ENCODE measurements at places on chromosomes 1 and 21.
A peak's percentile ranks its signal among the peaks of the same experiment; 100 is the strongest.

GRCh38 chr1:180571832-180572636 is 13.3 kb downstream of the OVAAL start:
- DNase-seq: no peak

DNA sequence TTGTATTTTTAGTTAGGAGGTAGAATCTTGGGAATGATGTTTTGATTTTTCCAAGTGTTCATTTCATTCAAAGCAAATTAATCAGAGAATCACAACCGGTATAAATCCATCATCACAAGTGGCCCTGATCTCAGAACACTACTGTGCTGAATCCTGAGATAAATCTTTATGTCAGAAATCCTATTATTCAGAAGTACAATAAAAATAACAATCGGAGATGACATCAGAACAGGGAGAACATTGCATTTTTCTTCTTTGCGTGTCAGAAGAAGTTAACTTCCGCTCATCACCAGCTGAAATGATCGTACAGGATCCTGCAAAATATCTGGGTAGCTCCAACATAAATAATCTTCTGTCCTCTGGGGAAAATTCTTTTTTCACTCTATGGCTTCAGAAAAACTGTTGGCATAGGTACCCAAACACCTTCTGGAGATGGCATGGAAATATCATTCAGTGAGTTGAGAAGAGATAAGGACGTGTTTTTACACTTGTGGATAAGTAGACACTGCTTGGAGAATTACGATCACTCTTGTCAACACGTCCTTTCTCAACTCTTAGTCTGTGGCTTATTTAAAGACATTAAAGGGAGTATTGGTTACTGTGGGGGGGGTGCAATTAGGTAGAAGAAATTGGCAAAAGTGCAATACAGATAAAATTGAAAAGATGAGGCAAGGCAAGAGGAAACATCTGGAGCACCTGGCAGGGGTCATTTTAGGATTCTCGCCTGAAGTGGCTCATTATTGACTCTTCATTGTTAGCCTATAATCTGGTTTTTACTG is 46.9 kb upstream of the SMYD2 start:
- DNase-seq: peak; percentile 97

DNA sequence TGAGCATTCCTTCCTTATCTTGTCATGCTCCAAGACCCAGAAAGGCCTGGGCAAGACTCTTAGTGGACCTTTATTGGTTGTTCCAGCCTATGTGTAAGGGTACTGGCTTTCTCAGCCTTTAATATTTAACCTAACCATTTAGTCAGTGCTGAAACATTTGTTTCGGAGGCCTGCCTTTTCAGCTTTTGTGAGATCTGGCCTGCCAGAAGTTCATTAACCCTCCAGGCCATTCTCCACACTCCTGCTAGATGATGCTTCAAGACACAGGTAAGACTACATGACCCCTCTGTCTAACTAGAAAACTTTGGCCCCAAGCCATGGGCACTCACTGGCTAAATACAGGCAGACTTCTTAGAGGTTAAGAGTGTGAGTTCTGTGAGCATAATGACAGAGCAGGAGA is 138.4 kb upstream of the ZP4 start:
- DNase-seq: no peak

- no peak for DNase-seq
These were observed 106.8 kb upstream of the CACHD1 start for GRCh38 chr1:64363111-64363510.

DNA sequence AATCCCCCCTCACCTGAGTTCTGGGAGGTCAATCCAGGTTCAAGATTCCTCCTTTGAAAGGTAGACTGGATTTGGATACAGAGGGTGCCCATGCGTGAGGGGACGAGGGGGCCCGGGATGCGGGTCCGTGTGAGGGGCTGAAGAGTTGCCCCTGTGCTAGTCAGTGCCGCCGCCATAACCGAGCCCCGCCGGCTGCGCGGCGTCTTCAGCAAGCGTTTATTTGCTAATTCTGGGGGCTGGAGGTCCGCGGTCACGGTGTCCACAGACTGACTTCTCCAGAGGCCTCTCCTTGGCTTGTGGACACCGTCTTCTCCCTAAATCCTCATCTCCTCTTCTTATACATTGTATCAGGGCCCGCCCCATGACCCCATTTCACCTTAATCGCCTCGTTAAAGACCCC is 20.9 kb upstream of the SAMD11 start:
- no peak for DNase-seq

- DNase-seq: no peak
These were observed 45.6 kb downstream of the DDX20 start for GRCh38 chr1:111801071-111801850.

- DNase-seq: peak; percentile 51
These were observed 657 bp upstream of the LIN9 start for GRCh38 chr1:226309398-226310244.

DNA sequence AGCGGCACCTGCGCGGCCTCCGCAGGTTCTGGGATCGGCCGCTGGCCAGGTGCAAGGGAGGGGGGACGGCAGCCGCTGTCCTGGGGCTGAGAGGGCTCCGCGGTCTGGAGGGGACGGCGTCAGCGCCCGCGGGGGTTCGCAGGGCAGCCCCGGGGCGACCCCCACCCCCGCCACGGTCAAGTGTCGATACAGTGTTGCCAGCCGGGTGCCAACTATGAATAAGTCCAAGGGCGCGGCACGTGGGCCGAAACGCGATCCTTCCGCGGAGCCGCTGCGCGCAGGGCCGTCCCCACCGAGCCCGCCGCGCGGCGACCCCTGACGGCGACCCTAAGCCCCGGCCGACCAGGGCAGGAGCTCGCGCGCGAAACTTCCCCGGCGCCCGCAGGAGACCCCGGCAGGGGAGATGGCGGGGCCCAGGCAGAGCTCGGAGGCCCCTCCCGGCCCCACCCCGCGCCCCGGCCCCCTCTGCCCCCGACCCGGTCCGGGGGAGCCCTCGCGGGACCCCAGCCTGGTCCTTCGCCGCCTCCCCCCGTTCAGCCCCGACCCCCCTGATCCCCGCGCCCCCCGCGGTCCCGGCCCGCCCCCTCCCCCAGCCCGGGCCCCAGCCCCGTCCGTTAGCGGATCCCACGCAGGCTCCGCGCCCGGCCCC is 586 bp upstream of the AGPAT3 start:
- DNase-seq: no peak

DNA sequence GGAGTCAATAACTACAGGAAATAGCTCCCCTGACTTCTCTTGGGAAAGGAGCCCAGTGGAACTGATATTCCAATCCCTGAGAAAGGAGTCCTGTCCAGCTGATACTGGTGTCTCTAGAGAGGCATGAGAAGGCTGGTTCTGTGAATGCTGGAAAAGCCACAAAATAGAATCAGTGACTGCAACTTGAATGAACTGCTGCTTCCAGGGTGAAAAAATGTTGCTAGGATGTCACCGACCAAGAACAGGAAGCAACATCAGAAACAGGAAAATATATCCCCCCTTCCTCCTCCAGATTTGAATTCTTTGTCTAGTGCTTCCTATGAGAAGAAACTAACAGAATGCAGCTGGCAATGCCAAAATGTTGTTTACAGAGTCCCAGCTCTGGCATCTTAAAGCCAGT is 269.3 kb upstream of the LYPLAL1 start:
- no peak for DNase-seq

DNA sequence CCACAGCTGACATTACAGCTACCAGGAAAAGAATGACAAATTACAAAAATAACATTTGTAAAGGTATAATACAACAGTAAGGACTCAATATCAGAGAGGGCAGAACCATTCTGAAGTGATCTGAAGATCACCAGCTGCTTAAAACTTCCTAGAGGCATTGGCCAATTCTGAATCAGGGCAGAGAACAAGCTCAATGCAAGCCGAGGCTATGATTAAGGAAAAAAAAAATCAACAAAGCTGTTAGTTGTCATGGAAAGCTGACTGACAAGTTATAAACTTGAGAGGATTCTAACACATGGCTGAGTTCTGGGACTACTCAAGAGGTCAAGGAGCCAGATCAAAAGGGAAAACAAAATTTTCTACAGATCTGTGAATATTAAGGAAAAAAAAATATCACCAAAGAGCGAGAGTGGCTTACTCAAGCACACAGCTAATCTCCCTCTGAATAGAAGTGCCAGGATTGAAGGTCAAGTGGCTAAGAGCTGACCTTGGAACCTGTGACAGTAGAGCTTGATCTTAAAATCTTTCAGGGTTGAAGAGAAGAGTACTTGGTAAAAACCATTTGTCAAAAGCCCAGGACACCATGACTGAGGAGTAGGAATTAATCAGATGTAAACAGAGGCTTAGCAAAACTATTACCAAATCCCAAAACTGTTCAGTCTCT is 383.4 kb downstream of the USP25 start:
- no peak for DNase-seq

- DNase-seq: peak; percentile 1
These were observed 1.3 kb downstream of the TGFBR3 start for GRCh38 chr1:91884459-91885212.

- peak; percentile 62 for DNase-seq
These were observed 18.2 kb upstream of the FCGR2A start for GRCh38 chr1:161486806-161487741.

DNA sequence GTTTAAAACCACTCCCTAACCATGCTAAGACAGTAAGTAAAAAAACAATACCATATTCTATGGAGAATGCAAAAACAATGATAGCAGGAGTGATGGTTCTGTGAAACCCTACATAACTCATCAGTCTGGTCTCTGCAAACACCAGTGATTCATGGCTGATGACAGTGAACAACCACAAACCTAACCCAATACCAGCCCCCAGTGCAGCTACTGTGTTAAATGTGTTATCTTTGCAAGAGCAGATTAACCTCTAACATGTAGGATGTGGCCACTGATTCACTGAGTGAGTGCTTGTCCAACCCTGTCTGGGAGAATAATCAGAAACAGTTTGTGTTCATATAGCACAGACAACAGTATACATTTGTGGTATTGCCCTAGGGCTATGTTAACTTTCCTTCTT is 100.2 kb upstream of the COG2 start:
- DNase-seq: no peak

- DNase-seq: no peak
These were observed 633.5 kb downstream of the PTPRU start for GRCh38 chr1:29869802-29870201.

DNA sequence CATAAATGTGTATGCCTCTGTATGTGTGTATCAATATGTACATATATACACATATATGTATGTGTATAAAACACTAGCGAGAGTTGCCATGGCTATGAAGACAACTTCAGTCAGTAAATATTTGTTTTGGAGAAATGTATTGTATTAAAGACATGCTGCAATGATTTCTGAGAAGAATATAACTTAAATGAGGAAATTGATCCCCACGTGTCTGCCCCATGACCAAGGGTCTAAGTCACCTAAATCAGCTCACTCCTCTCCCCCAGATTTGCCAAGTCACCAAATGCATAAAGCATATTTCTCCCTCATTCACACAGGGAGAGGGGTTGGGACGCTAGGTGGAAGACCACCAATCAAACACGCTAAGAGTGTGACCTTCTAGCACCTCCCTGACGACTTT is 58.3 kb upstream of the LYST start:
- DNase-seq: no peak
